ENCODE measurements at places on chromosomes 3 and 15.
A peak's percentile ranks its signal among the peaks of the same experiment; 100 is the strongest.

DNA sequence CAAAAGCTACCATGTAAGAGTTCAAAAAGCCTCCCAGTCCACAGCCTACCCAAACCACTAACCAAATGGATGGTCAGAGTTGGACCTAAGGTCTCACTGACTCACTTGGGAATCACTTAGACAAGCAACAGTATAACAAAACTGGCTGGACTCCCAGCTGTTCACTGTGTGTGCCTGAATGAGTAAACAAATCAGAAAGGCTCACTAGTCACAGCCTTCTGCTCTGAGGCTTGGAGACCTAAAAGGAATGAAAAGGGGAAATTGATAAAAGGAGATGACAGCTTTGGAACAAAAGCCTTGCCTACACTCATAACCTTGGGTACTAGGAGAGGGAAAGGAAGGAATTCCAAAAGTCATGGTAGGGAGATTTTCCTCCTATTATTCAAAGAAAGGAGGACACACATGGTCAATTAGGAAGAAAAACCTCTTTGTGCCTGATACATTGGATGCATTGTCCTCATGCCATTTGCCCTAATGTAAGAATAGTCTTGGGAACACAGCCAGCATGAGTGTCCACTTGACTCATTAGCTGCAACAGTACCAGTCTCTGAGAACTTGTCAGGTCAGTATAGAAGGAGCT, 92.3 kb downstream of the FRMD5 start:
- DNase-seq: no peak

GRCh38 chr15:39113741-39114140, 467.1 kb upstream of the THBS1 start:
- no peak for DNase-seq

DNA sequence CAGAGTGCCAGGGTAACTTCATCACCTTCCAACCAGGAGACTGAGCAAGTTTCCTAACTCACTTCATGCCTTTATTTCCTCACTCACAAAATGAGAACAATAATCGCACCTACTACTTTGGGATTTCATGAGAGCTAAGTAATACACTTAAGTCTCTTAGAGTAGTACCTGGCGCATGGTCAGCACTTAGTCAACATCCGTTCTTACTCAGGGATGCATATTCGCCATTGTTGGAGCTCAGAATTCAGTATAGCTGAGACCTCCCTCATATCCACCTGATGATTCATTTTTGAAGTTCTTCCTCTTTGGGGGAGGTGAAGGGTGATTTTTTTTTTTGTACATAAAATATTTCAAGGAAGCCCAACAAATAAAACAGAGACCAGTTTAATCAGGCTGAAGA, 188.2 kb downstream of the AGBL1 start:
- no peak for DNase-seq

DNA sequence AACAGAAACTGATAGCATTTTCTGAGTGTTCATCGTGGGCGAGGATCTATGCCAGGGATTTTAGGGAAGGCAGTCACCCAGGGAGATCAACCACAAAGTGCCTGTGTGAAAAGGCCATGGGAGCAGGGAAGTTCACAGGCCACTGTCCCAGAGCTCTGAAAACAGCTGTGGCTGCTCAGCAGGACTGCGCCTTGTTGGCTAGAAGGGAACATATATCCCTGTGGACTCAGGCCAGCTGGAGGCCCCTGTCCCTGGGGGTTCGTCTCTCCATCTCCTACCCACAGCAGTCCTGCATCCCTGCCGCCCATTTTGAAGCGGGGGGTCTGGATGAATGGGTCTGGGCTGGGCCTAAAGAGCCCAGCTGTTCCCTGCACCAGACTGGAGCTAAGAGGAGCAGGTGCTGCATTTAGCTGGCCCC, 27.8 kb downstream of the PPCDC start:
- no peak for DNase-seq

DNA sequence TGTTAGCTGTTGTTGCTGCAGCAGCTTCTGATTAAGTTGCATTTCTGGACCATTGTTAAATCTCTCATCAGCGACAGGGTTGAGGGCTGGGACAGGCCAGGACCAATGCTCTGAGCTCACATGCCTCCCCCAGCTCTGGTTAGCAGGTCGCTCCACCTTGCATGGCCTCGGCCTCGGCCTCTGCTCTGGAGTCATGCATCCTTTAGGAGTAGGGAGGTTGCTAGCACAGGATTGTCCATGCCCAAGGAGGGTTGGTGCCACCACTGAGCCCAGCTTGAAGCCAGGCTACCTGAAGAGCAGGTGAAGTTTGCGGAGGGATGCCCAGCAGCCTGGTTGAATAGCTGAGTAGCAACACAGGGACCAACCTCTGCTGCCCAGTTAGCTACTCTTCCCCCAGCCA, 11.2 kb upstream of the CPNE9 start:
- DNase-seq: no peak

DNA sequence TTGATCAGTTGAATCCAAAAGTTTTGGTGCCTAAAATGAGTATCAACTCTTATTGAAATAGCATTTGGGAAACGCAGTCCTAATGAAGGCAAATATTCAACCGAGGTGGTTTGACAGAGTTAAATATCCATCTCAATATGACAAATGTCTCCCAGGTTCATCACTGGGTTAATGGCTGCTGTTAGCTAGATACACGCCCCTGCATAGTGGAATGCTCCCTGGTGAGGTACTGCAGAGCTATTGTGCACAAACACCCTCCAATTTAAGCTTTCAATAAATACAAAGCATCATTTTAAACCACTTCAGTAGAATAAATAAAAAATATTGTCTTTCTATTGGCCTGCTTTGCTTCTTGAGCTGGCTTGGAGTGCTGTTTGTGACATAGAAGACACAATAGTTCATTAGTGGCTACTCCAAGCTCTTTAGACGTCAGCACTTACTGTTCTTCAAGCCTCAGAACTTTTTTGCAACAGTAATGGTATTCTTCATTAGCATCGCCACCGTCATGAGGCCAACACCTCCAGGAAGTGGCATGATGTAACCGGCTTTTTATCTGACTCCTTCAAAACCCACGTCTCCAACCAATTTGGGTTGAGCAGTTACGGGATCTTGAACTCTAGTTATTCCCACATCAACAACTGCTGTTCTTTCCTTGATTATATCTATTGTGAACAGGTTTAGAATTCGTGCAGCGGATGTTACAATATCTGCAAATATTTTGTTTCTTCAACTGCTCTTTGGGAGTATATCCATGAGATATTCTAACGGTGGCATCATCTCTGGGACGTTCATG, 1159.6 kb upstream of the EPHA6 start:
- no peak for DNase-seq

- no peak for DNase-seq
These were observed 54.5 kb downstream of the MRPS25 start for GRCh38 chr3:15010664-15011063.

GRCh38 chr15:38928431-38928830, 363.8 kb upstream of the RASGRP1 start:
- no peak for DNase-seq

- peak; percentile 15 for DNase-seq
These were observed 520 bp downstream of the ZNF654 start for GRCh38 chr3:88059380-88060170.

GRCh38 chr15:25832158-25832557, 31.0 kb downstream of the ATP10A start:
- DNase-seq: no peak

DNA sequence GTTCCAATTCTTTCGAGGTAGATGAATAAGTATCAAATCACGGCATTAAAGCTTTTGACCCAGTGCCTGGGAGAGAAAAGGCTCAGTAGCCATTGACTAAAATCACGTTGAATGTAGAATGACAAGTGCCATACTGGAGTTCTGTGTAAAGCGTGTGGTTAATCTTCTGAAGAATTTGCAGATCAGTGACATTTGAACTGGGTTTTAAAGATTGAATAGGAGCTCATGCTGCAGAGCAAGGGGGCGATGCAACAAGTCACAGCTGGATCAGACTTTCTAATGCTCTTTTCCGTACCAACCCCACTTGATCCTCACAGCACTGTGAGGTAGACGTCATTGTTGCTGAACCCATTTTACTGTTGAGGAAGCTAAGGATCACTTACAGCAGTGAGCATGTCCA, 49.5 kb upstream of the TPM1 start:
- DNase-seq: no peak

DNA sequence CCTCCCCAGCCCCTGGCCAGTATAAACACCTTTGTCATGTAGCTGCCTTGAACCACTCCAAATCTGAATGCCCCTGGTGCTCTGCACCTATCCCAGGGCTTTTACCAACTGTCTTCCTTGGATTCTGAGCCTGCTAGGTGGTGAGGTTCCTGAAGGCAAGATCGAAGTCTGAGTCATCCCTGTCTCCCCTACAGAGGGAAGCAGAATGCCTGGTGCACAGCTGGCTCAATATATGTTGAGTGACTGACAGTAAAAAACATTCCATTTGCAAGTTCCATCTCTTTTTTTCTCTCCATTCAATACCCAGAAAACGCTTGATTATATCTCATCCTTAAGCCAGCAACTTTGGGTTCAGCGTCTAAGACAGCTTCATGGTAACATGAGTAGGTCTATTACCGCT, 24.7 kb downstream of the SLC24A1 start:
- DNase-seq: no peak

DNA sequence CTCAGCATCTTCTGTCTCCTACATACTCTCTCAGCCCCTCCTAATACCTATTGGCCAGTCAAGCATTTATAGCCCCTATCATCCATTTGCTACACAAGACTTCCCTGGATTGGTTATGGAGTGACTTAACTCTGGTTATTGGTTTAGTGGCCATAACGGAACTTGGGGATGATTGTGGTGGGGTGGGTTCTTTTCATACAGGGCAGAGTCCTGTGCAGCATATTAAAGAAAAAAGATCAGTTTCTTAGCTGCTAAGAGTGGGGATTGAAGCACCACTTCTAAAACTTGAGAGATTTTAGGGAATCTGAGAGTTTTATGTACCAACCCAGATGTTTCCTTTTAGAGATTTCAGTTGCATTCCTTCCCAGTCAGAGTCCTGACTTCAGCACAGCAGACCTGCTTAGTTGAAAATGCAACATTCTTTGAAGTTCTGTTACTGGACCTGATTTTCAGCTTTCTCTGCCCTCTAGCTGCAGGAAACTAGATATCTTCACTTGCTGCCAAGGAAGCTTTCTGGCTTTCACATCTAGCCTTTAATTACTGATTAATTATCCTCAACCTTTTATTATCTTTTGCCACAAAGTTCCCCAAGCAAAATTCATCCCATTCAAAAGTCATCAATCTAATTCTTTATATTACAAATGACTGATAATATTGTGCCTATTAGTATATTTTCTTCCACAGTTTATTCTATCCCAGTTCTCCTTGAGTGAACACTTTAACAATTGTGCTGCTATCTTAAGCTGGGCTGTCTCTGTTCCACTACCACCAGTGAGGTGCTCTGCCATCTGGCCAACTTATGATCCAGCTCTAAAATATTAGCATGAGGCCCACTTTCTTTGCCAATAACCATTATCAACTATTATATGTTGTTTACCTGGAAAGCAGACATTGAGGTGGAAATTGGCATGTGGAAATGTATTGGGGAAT, 906.0 kb upstream of the ALCAM start:
- DNase-seq: no peak

- DNase-seq: no peak
These were observed 71.8 kb downstream of the CPNE4 start for GRCh38 chr3:131962982-131963381.

DNA sequence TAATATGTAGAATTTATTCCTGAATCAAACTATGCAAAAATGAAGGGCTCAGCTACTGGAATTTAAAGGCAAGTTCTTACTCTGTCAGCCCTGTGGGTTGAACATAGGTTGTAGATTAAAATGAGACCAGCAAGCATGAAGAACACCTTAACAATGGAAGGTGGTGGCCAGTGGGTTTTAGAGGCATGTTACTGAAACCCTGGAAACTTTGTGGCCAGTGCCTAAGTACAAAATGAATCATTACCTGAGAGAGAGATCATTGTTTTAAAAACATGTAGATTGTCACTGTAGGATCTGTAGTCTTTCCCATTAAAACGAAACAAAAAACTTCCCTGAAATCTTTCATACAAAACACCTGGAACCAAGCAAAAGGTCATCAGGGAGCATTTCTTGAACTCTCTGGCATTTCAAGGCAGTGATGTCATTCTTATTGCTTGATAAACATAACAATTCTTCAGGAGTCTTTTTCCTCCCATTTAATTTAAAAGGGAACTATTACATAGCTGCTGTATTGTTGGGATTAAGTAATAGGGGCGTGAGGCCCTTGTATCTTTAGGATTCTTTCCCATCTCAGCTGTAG, 51.8 kb downstream of the TMEM108 start:
- no peak for DNase-seq

GRCh38 chr3:48655606-48656005, 7.1 kb downstream of the CELSR3 start:
- DNase-seq: no peak

GRCh38 chr3:171248426-171249111, 211.6 kb downstream of the TNIK start:
- no peak for DNase-seq

DNA sequence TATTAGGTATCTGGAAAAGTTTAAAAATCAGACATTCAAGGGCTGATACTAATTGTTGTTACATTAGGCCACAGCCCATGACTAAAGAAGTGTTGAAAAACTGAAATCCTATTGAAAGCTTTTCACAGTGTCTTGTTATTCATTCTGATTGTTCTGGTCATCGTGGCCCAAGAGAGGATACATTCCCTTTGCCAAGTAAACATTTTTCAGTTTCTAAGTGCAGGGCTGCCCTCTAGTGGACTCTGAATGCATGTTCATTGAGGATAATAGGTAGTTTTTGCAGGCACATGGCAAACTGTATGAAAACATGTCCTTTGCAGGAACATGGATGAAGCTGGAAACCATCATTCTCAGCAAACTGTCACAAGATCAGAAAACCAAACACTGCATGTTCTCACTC, 181.1 kb downstream of the MYRIP start:
- DNase-seq: peak; percentile 18

DNA sequence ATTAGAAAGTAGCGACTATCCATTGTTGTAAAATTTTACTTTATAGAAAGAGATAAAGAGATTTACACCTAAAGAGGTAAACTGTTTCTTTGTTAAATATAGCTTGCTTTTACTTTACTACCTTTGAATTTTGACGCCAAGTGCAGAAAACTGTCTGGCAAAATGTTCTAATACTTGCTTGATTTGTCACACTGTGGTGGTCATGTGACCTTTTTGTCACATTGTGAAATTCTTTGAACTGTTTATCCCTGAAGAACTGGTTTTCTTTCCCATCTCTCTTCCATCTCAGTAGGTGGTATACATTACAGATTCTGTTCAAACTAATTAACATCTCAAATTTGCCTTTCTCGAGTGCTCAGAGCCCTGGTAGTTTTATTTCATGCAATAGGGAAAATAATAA, 327.4 kb downstream of the NAALADL2 start:
- DNase-seq: no peak

DNA sequence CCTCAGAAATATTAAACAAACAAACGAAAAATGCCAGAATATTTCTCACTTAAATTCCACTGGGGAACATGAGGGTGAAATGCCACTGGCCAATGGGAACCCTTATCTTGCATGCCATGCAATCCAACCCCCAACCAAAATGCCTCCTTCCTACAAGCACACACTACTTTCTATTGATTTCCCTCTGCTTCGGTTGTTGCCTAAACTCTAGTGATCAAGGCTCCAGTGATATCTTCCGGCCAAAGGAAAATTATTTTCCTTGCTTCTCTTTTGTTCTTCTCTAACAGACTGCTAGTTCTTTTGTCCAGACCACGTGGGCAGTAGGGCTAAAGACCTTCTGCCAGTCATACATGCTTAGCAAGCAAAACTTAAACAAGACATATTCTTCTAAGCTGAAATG, 115.7 kb downstream of the TMCC1 start:
- DNase-seq: no peak

- no peak for DNase-seq
These were observed 175.6 kb upstream of the RASGRP1 start for GRCh38 chr15:38740206-38740605.

- DNase-seq: no peak
These were observed 561.8 kb upstream of the MDFIC2 start for GRCh38 chr3:70874196-70874595.

Data from transverse colon (tissue), 4 donors.